KBM-7 (cell line): ENCODE measurements at places on chromosomes 5 and 9.

GRCh38 chr5:14672082-14672481 is 7.6 kb downstream of the OTULIN start:
- peak; percentile 28 for DNase-seq

DNA sequence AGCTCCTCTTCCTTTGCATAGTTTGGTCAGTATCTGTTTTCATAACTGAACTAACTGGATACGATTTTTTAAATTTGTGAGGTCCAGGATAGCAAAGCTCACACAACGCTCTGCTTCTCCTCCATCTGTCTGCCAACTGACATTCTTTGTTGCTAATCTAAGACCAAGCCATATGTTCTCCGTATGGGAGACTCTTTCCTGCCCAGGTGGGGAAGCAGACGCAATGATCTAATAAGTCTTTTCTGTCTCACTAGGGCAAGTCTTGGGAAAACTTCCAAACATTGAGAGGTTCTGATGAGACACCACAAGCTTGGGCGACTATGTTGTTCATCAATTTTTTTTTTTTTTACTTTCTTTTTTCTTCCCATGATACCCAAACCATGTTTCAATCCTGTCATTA is 558.5 kb downstream of the EFNA5 start:
- DNase-seq: no peak

DNA sequence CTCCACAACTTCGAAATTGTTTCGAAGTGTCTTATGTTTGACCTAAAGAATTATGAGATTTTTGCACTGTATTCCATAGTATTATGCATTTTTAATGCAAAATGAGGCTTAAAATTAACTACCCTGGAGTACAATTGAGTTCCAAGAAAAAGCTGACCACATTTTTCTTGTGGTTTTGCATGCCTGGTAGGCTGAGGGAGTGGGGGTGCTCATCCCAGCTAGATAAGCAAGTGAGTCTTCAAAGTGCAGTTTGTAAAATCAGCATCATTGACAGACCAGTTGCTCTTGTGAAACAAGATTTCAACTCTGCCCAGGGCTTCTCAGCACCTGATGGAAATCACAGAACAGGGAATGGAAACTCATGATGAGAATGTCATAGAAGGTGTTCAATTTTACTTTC is 17.0 kb upstream of the NDUFS4 start:
- peak; percentile 86 for DNase-seq

- DNase-seq: no peak
These were observed 29.9 kb upstream of the NOTCH1 start for GRCh38 chr9:136575626-136576268.

DNA sequence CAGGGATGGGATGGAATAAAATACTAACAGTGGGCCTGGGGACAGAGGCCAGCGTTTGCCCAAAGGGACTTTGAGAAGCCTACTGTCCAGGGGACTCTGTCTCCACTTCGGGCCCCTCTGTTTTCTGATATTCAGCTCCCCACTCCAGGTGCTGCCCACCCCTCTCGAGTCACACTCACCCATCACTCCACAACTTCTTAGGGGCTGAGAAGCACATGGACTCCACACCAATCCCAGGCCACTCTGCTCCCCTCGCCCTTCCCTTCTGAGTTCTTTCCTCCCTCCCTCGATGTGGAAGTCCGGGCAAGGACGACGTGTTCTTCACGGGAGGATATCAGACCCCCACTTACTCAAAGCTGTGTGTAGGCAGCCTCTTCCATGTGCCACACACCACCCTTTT is 124.5 kb downstream of the BARX1 start:
- no peak for DNase-seq

DNA sequence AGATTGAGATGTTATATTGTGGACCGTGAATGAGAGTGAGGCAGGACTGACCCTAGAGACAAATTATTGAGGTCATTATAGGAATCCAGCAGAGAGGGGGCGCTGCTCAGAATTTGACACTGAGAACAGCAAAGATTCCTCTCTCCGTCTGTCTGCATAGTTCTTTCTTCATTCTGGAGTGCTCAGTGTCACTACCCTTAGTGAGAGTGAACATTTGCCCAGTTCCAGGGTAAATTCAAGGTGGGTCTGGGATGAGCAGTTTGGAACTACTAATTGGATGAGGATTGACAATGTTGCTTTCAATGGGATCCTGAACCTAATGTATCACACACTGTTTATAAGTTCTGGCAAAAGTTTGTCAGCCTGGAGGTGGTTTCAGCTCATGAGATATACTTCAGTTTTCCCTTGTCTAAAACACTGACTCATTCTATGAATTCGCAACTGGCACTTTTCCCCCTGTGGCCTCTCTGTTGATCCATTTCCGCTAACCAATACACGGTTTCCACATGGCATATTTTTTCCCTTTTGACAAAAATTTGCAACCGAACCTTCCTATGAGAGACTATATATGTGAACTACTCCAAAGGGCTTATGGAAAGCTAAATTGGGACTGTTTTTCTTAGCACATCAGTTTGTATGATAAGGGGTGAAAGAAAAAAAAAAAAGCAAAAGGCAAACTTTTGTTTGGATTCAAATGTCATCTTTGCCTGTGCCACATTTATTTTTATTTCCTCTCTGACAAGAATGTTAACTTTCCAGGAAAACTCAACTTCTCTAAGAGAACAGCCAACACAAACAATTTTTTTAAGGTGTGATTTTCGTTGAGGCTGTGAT is 1240.7 kb upstream of the WWC1 start:
- no peak for DNase-seq

- DNase-seq: no peak
These were observed 69.5 kb downstream of the ACTL7B start for GRCh38 chr9:108786322-108786721.

GRCh38 chr5:16057277-16057676 is 122.3 kb downstream of the MARCHF11 start:
- DNase-seq: no peak

DNA sequence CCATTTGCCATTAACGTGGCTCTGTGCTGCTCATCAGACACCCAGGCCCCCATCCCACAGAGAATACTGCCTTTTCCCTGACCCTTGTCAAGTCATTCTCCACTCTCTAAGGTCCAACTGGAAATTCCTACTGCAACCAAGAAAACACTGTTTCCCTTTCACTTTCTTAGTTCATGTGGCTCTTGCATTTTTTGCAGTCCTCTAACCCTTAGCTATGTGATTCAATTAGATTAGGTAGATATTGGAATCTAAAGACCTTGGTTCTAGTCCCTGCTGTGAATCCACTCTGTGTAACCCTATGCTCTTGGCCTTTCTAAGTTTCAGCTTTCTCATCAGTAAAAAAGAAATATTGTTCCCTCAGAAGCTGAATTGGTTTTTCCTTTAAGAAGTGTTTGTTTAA is 649.4 kb downstream of the CCDC171 start:
- no peak for DNase-seq

GRCh38 chr5:98794001-98794400 is 20.5 kb downstream of the RGMB start:
- no peak for DNase-seq

- no peak for DNase-seq
These were observed 1.1 kb downstream of the MTMR12 start for GRCh38 chr5:32311404-32312196.
